MV-4-11 (cell line): ENCODE measurements at places on chromosomes 1 and 21.
A peak's percentile ranks its signal among the peaks of the same experiment; 100 is the strongest.

DNA sequence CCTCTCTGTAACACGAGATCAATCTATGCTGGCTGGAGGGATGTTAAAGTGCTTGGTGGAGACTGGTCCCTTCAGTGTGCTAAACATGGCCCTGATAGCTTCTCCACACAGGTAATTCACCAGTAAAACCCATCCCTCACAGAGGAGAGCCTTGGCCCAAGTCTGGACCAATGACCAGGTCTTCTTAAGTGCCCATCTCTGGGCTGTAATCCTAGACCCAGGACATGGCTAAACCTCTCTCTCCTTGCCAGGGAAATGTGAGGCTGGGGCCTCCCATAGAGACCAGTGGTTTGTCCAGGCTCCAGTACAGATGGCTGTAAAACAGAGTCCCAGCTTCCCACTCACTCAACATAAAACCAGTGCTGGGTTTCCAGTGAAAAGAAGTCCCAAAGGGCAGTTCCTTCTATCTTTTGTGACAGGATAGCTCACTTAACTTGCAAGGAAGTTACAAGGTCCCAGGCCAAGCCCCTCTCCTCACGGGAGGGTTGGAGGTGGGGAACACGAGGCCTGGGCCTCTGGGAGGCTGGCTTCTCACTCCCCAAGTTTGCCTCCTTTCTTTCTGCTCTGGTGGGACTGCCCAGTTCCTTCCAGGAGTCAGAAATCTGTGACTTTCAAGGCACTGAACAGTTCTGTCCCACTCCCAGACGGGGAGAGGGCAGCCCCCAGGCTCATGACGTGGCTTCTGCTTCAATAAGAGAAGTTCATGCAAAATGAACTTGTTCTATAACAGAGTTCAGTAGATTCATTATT, 2.2 kb upstream of the KIF17 start:
- no peak for DNase-seq

GRCh38 chr1:119829625-119830024, 18.4 kb upstream of the REG4 start:
- DNase-seq = no peak

GRCh38 chr1:230798491-230798890, 51.3 kb downstream of the CAPN9 start:
- no peak for DNase-seq

DNA sequence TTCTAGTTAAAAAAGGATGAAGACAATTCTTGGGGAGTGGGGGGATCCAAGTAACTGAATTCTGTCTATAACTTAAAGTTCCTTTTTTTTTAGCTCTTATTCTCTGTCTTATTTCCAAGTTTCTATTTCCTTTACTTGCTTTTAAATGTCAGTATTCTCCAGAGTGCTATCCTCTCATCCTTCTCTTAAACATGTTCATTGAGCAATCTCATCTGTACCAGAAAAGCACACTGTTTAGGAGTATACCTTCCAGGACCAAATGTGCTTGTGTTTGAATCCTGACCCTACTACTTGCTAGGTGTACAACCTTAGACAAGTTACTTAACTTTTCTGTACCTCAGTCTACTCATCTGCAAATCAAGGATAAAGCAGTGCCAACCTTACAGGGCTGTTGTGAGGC, 50.1 kb downstream of the AKT3 start:
- no peak for DNase-seq

- peak; percentile 88 for DNase-seq
Observed at GRCh38 chr1:25904943-25905679, 1.1 kb downstream of the STMN1 start.

DNA sequence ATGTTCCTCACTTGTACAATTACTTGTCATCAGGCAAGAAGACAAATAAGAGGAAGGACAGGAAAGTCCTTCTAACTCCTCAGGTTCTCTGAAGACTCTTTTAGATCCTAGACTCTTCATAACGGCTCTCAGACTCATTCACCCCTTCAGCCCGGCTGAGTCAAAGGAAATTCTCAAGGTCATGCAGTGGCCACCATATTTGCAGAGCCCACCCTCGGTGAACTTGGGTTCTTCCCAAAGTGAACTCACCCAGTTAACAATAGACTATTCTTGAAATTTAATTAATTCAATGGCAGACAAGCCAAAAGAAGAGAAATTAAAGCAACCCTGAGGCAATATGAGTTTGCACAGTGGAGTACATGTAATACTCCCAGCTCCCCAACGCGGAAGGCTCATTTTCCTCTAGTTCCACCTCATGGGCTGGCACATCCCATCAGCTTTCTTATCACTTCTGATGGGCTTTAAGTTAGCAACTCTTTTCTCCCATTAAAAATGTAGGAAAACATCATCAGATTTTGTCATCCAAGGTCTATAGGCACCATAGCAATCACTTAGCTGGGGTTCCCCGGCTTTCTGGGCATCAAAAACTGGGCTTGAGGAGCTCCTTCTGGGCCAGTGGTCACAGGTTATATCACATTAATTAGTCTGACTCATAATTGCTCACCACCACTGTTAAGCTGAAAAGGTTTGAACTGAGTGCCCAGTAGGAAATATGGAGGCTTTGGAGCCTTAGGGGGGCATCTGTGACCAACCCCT, 27.8 kb upstream of the TIAM1 start:
- DNase-seq = no peak

- DNase-seq = no peak
Observed at GRCh38 chr1:183735069-183735860, 69.7 kb upstream of the RGL1 start.

- peak; percentile 30 for DNase-seq
Observed at GRCh38 chr1:151993084-151993733, 450 bp downstream of the S100A10 start.
